Stimulated activated CD4-positive, alpha-beta T cell treated with anti-CD3 and anti-CD28 coated beads, Interleukin-1b, Interleukin-23, amount 100 ng/mL, for 1 hour (primary cell): ENCODE measurements at places on chromosomes 2 and 18.

- DNase-seq, result no peak
Observed at GRCh38 chr2:134123332-134123731, 130.5 kb upstream of the MGAT5 start.

- no peak for DNase-seq
Observed at GRCh38 chr2:85409845-85410583, at the start of gene CAPG. Gene CAPG (minus strand): TSS chr2:85410366. CDS start chr2:85402145, 8,221 bp downstream.

DNA sequence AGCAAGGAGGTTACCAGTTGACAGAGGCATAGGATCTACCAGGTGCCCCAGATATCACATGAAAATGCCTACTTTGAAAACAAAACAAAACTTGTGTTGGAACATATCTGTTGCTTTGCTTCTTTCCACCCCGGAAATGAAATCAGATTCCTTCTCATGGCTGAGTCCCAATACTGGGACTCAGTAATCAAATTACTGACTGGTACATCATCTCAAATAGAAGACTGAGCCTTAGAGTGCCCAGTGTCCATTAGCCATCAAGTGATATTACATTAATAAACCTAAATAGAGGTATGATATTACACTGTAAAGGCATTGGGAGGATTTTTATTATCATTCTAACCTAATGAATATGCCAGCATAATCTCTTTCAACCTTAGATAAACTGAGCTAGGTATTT, 48.6 kb upstream of the MSTN start:
- no peak for DNase-seq

DNA sequence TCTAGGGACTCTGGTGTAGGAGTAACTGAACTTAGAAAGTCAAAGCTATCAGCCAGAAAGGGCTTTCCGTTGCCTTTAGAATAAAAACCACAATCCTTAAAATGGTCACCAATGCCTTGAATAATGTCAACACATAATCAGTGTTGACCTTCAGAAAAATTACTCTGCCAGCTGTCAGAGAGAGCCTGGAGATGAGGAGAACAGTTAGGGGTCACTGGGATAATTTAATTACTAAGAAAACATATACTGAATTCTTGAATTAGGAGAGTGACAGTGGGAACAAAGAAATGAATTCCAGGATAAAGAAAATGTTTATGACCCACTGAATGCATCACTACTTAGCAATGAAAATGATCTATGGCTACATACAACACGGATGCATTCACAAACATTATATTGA, 23.4 kb upstream of the UGP2 start:
- no peak for DNase-seq

DNA sequence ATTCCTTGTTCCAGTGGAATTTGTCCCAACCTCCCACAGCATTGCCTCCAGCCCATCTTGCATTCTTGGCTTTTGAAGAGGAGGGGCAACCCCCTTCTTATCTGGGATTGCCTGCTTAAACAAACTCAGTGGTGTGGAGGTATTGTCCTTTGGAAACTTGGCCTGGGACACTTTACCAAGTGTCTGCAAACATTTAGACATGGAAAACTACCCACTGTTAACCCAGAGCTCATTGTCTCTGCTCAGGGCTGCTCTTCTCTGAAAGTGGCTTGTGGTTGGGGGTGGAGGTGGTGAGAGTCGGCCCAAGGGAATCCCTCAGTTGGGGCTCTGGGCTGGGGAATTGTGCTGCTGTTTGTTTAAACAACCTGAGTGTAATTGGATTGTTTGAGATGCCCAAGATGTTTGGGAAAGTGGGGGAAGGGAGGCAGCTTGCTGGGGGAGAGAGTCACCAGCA, 178.3 kb upstream of the GATA6 start:
- DNase-seq, result no peak

- DNase-seq, result no peak
Observed at GRCh38 chr2:233423552-233423860, 69.2 kb downstream of the DGKD start.

DNA sequence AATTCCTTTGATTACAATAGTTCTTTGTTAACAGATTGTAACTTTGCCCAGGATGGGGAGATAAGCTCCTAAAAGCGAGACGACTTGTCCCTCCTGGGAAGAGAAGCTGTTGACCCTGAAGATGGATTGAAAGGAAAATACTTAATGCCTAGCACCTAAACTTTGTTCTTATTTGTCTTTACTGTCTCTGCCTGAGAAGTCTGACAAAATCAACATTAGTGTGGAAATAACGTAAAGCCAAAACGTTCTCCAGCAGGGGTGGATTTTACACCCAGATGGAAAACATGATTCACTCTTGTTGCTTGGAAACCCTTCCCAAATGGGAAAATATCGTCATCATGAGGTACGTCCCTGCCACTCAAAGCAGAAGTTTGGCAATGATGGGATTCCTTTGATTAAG, 450.1 kb downstream of the SLC4A3 start:
- DNase-seq, result no peak

- no peak for DNase-seq
Observed at GRCh38 chr2:54149638-54150441, 34.4 kb downstream of the ACYP2 start.

- DNase-seq, result no peak
Observed at GRCh38 chr18:5421981-5422380, 121.8 kb downstream of the EPB41L3 start.

- no peak for DNase-seq
Observed at GRCh38 chr18:49352321-49352720, 108.1 kb downstream of the DYM start.
